ENCODE measurements at places on chromosomes 3 and 15. TPM values are rescaled to one million over a fixed set of nuclear protein-coding genes. Genes with fewer than 3 reads are reported as not detected.
A peak's percentile ranks its signal among the peaks of the same experiment; 100 is the strongest.

GRCh38 chr3:71226565-71227269 is 356.8 kb downstream of the FOXP1 start:
- no peak overlapping the region for H3K4me3 ChIP-seq
- H3K36me3 ChIP-seq, result no peaks in the 10 kb centered on the region
- no peaks in the 10 kb centered on the region for H3K27me3 ChIP-seq
- H3K27ac ChIP-seq, result peak overlapping the region; percentile 3
- peak; percentile 37 for DNase-seq

The ANKRD34C gene
- 0.07 TPM for polyA plus RNA-seq

The RASGRF1 gene
- 0.52 TPM for polyA plus RNA-seq

The BFSP2 gene
- polyA plus RNA-seq, result 3.8 TPM

The CCDC33 gene
- 0.39 TPM for polyA plus RNA-seq

- no peak overlapping the region for H3K27ac ChIP-seq
- H3K4me3 ChIP-seq, result no peak overlapping the region
- no peaks in the 10 kb centered on the region for H3K4me1 ChIP-seq
- no peaks in the 10 kb centered on the region for H3K27me3 ChIP-seq
- no peak for DNase-seq
Measured at GRCh38 chr3:197524128-197524527, 31.6 kb downstream of the BDH1 start.

The A4GNT gene
- not detected for polyA plus RNA-seq

- peak overlapping the region; percentile 36 for H3K4me3 ChIP-seq
- H3K27ac ChIP-seq, result peak overlapping the region; percentile 52
- no peaks in the 10 kb centered on the region for H3K4me1 ChIP-seq
- H3K36me3 ChIP-seq, result no peaks in the 10 kb centered on the region
Measured at GRCh38 chr15:96325541-96326327, 4.8 kb upstream of the NR2F2 start.

The CHRFAM7A gene
- 1.9 TPM for polyA plus RNA-seq

DNA sequence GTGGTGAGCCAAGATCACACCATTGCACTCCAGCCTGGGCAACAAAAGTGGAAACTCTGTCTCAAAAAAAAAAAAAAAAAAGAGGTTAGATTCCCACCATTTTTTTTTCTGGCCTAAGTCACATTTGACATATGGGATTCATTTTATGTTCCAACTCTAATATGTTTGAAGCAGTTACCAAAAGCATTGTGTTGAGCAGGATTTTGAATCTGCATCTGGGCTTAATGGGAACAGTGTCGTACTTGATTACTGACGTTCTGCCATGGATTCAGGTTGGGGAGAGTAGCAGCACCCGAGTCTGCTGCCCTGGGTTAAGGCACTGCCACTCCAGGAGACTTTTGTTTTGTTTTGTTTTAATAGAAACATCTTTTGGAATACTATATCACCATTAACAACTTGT is 348.7 kb upstream of the TBL1XR1 start:
- DNase-seq, result no peak
- peaks cover 5% of the 10 kb centered on the region for H3K4me1 ChIP-seq
- H3K4me3 ChIP-seq, result no peak overlapping the region

GRCh38 chr3:87413814-87414213 is 137.4 kb upstream of the POU1F1 start:
- H3K4me3 ChIP-seq, result no peak overlapping the region
- no peak overlapping the region for H3K27ac ChIP-seq
- no peaks in the 10 kb centered on the region for H3K36me3 ChIP-seq
- no peaks in the 10 kb centered on the region for H3K4me1 ChIP-seq
- no peak for DNase-seq

The ZNF660 gene
- polyA plus RNA-seq, result 2.3 TPM

The RPP25 gene
- polyA plus RNA-seq, result 6.7 TPM

DNA sequence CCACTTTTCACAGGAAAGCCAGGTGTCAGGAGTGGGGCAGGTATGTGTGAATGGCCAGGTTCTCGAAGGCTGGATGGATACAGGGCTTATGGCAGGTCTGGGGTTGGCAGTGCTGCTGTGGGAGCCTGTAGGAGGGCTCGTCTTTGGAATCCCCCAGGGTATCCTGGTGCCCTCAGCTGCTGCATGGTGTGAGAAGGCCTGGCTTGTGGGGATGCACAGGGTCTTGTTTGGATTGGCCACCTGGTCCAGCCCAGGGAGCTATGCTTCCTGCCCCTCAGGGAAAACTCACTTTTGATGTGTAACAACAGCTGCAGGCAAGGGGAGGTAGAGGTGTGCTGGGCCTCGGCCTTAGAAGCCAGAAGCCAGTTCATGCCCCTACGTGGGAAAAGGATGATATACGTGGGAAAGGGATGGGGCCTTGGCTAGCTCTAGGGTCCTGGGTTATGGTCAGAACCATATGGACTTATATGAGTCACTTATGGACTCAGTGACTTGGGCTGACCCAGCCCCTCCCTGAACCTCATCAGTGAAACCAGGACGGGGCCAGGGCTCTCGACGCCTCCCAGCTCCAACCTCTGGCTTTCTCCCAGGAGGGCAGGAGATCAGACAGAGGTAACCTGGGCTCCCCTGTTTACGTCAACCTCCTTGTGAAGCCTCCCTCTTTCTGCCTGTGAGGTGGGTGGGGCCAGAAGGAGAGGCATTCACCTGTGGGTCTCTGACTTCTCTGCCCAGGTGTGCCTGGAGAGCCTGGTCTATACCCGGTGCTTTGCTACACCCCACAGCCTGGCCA is 37.8 kb upstream of the CSPG4 start:
- no peaks in the 10 kb centered on the region for H3K27me3 ChIP-seq
- no peaks in the 10 kb centered on the region for H3K36me3 ChIP-seq
- no peak overlapping the region for H3K4me3 ChIP-seq
- H3K27ac ChIP-seq, result no peak overlapping the region
- no peaks in the 10 kb centered on the region for H3K4me1 ChIP-seq
- no peak for DNase-seq

GRCh38 chr3:126355251-126355650 is 2.0 kb downstream of the KLF15 start:
- no peaks in the 10 kb centered on the region for H3K36me3 ChIP-seq
- no peak for DNase-seq
- H3K27ac ChIP-seq, result no peak overlapping the region
- H3K4me1 ChIP-seq, result peaks cover 23% of the 10 kb centered on the region
- H3K4me3 ChIP-seq, result no peak overlapping the region

The IGSF10 gene
- polyA plus RNA-seq, result 0.48 TPM

DNA sequence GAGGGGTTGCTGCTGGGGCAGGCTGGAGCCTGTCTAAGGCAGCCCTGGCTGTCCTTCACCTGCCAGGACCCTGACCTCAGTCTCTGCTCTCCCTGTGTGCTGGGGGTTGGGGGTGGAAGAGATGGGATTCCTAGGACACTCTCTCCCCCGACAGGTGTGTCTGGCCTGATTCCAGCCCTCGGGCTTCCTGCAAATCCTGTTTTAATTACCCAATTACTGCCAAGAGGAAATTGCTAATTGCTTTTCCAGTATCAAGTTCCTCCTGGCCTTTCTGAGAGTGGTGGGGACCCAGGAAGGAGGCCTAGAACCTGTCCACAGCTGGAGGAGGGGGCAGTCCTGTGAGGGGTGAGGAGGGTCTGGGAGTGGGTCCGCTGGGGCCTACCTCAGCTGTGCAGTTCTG is 15.8 kb downstream of the PLXNA1 start:
- H3K36me3 ChIP-seq, result peaks cover 5% of the 10 kb centered on the region
- peaks cover 41% of the 10 kb centered on the region for H3K4me1 ChIP-seq
- H3K27me3 ChIP-seq, result no peaks in the 10 kb centered on the region

The SMAD6 gene
- 2.8 TPM for polyA plus RNA-seq

The PP2D1 gene
- not detected for polyA plus RNA-seq

GRCh38 chr3:156216216-156216615 is 95.8 kb downstream of the KCNAB1 start:
- H3K4me3 ChIP-seq, result no peak overlapping the region
- H3K4me1 ChIP-seq, result no peaks in the 10 kb centered on the region
- no peak overlapping the region for H3K27ac ChIP-seq
- H3K27me3 ChIP-seq, result no peaks in the 10 kb centered on the region
- H3K36me3 ChIP-seq, result no peaks in the 10 kb centered on the region

GRCh38 chr3:31067004-31067403 is 172.5 kb upstream of the GADL1 start:
- DNase-seq, result no peak
- no peaks in the 10 kb centered on the region for H3K4me1 ChIP-seq
- H3K4me3 ChIP-seq, result no peak overlapping the region
- H3K36me3 ChIP-seq, result no peaks in the 10 kb centered on the region

- no peak overlapping the region for H3K4me3 ChIP-seq
- H3K27me3 ChIP-seq, result no peaks in the 10 kb centered on the region
- H3K4me1 ChIP-seq, result peaks cover 3% of the 10 kb centered on the region
- H3K36me3 ChIP-seq, result no peaks in the 10 kb centered on the region
- H3K27ac ChIP-seq, result no peak overlapping the region
Measured at GRCh38 chr3:2944628-2945027, 165.5 kb downstream of the IL5RA start.

DNA sequence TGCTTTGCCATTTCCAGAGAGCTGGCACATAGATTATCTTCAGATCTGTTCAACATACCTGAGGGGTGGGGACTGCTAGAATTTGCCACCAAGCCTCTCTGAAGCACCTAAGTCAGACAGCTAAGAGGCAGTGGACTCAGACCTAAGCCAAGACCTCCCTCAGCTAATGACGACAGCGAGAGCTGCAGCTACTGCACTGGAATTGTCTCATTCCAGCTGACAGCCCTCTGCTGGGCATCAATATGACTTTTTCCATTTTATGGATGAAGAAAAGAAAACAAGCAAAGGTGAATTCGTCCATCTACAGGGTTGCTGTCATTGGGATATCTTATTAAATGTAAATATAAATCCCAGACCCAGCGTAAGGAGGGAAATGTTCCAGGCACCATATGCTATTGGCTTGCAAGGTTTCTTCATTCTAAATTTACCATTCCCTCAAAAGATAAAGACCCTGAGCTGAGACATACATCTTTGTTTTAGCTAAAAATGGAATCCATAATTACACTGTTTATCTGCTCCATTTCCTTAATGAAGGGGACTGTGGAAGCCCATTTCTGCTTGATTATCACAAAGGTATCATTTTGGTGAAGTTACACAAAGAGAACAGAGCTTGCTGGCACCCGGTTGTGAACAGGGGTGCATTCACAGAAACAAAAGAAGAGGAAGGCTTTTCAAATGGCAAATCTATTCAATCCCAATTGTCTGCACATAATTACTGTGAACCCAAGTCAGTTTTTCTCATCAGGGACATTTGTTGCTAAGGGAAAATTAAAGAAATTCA is 85.5 kb upstream of the LRTM1 start:
- no peaks in the 10 kb centered on the region for H3K4me1 ChIP-seq
- H3K27ac ChIP-seq, result no peak overlapping the region
- no peak for DNase-seq
- H3K4me3 ChIP-seq, result no peak overlapping the region
- H3K36me3 ChIP-seq, result no peaks in the 10 kb centered on the region

DNA sequence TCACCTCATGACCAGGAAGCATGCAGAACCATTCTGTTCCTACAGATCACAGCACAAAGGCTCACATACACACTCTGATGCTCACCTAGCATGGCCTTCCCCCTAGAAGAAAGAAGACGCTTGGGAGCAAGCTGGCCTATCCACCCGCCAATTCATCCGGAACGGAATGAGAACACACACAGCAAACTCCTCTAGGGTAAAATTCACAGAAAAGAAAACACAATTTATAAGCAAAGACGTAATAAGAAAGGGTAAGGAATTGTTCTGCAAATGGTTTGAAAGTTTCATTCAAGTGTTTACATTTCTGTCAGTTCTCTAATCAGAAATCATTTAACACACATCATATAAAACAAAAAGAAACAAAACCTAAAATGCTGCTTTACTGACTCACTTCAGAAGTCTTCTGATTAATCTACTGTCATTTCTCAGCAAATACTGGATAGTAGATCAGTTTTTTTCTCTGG is 218.1 kb downstream of the OSBPL10 start:
- H3K36me3 ChIP-seq, result no peaks in the 10 kb centered on the region
- H3K27ac ChIP-seq, result no peak overlapping the region
- no peak overlapping the region for H3K4me3 ChIP-seq
- no peaks in the 10 kb centered on the region for H3K27me3 ChIP-seq
- peaks cover 2% of the 10 kb centered on the region for H3K4me1 ChIP-seq
- no peak for DNase-seq

- no peaks in the 10 kb centered on the region for H3K36me3 ChIP-seq
- no peak overlapping the region for H3K4me3 ChIP-seq
- DNase-seq, result no peak
- no peak overlapping the region for H3K27ac ChIP-seq
- H3K4me1 ChIP-seq, result no peaks in the 10 kb centered on the region
Measured at GRCh38 chr15:42711746-42712145, 25.2 kb downstream of the CDAN1 start.

The CPNE4 gene
- 0.89 TPM for polyA plus RNA-seq

- H3K4me3 ChIP-seq, result no peak overlapping the region
- H3K4me1 ChIP-seq, result no peaks in the 10 kb centered on the region
- no peak for DNase-seq
- H3K27ac ChIP-seq, result no peak overlapping the region
- no peaks in the 10 kb centered on the region for H3K36me3 ChIP-seq
Measured at GRCh38 chr15:93762036-93762435, 469.3 kb upstream of the MCTP2 start.

- peaks cover 3% of the 10 kb centered on the region for H3K4me1 ChIP-seq
- no peak overlapping the region for H3K4me3 ChIP-seq
- H3K27me3 ChIP-seq, result no peaks in the 10 kb centered on the region
Measured at GRCh38 chr15:69288011-69288410, 10.7 kb upstream of the PAQR5 start.

The TNFSF10 gene
- polyA plus RNA-seq, result 38.4 TPM

The ALPK3 gene
- 1.3 TPM for polyA plus RNA-seq

The ELL3 gene
- 7.3 TPM for polyA plus RNA-seq

GRCh38 chr3:182692695-182693094 is 100.6 kb upstream of the ATP11B start:
- no peaks in the 10 kb centered on the region for H3K36me3 ChIP-seq
- no peaks in the 10 kb centered on the region for H3K4me1 ChIP-seq
- H3K27me3 ChIP-seq, result no peaks in the 10 kb centered on the region
- no peak for DNase-seq
- H3K4me3 ChIP-seq, result no peak overlapping the region

- H3K27me3 ChIP-seq, result no peaks in the 10 kb centered on the region
- no peak for DNase-seq
- no peak overlapping the region for H3K4me3 ChIP-seq
- no peaks in the 10 kb centered on the region for H3K36me3 ChIP-seq
Measured at GRCh38 chr15:93296759-93297500, 207.9 kb upstream of the RGMA start.

GRCh38 chr15:49492830-49493229 is 69.8 kb downstream of the FGF7 start:
- H3K4me1 ChIP-seq, result no peaks in the 10 kb centered on the region
- no peaks in the 10 kb centered on the region for H3K27me3 ChIP-seq
- DNase-seq, result no peak
- H3K27ac ChIP-seq, result no peak overlapping the region
- no peaks in the 10 kb centered on the region for H3K36me3 ChIP-seq

The DGKG gene
- 1.1 TPM for polyA plus RNA-seq
